ENCODE measurements at places on chromosomes 12 and 14. TPM values are rescaled to one million over a fixed set of nuclear protein-coding genes. Genes with fewer than 3 reads are reported as not detected.

- DNase-seq = no peak
Observed at GRCh38 chr14:87966816-87967215, 26.2 kb downstream of the GALC start.

DNA sequence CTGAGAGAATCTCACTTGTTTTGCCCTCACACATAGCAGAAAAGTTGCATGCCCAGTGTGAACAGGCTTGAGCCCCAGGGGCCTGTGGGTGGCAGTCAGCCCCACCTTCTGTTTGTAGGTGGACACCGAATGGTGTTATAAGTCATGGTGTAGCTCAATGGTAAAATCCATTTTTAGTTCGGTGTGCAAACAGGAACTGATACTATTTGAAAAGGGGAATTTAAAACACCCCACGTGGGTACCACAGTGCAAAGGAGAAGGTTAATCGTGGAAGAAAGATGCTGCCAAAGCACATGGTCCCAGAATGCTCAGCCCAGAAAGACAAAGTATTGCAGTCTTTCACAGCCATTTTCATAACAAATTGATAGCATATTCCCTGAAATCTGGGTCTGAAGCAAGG is 71.8 kb upstream of the GZMB start:
- no peak for DNase-seq

DNA sequence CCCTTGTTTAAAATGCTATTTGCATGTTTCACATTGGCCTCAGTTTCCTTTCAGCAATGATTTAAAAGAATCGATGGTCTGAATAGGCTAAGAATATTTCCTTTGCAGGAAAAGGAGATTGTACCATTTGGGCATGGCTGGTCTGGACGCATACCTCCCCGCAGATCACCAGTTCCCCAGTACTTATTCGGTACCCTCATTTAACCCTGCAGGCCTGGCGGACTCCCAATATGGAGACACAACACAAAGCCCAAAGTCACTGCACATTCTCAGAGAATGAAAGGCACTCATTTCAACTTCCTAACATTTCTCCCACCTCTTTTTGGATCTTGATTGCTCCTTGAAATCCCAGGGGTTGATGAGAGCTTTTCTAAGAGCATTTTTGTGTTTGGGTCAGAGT is 152.9 kb downstream of the GCH1 start:
- DNase-seq = no peak

- no peak for DNase-seq
Observed at GRCh38 chr14:70663707-70664179, 22.0 kb downstream of the TTC9 start.

Gene OTX2
- not detected for polyA plus RNA-seq

Gene ITGA7
- 43.3 TPM for polyA plus RNA-seq

Gene NKX2-1
- not detected for polyA plus RNA-seq

Gene CLEC4A
- 2.2 TPM for polyA plus RNA-seq
